GF-D8 (cell line): ENCODE measurements at places on chromosomes 1 and 21.
A peak's percentile ranks its signal among the peaks of the same experiment; 100 is the strongest.

DNA sequence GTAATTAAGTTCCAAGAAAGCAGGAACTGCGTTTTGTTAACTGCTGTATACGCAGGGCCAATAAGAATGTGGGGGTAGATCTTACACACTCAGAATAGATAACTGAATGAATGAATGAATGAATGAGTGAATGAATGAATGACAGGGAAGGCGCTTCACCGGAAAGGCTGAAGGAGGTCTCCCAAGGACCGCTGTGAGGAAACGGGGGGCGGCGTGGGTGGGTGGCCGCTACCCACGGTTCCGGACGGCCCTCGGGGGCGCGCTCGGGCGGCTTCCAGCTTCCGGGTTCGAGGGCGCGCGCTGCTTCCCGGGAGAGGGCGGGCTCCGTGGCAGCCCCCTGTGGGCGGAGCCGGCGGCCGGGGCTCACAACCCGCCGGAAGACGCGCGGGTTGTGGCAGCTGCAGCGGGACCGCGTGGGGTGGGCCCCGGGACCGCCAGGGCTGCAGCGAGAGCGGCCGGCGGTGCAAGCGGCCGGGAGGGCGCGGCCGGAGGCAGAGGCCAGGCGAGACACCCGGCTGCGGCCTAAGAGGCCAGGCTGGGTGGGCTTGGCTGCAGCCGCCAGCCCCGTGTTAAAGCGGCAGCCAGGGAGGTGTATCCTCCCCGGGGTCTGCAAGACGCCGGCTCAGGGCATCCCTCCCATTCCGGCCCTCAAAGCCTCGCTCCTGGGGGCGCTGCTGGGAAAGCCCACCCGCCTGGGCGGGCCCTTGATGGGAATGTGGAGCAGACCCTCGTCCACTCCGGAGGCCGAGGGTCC lies at the start of gene ZFP69:
Gene ZFP69, plus strand, starts transcription at position 367 of the 754 bp plus-strand sequence. CDS start 2,072 bp downstream, outside the sequence.
- DNase-seq: peak; percentile 32

GRCh38 chr1:183543619-183544204 lies 46.5 kb downstream of the NCF2 start:
- peak; percentile 20 for DNase-seq

GRCh38 chr1:15851210-15852035 lies 3.9 kb downstream of the SPEN start:
- no peak for DNase-seq

DNA sequence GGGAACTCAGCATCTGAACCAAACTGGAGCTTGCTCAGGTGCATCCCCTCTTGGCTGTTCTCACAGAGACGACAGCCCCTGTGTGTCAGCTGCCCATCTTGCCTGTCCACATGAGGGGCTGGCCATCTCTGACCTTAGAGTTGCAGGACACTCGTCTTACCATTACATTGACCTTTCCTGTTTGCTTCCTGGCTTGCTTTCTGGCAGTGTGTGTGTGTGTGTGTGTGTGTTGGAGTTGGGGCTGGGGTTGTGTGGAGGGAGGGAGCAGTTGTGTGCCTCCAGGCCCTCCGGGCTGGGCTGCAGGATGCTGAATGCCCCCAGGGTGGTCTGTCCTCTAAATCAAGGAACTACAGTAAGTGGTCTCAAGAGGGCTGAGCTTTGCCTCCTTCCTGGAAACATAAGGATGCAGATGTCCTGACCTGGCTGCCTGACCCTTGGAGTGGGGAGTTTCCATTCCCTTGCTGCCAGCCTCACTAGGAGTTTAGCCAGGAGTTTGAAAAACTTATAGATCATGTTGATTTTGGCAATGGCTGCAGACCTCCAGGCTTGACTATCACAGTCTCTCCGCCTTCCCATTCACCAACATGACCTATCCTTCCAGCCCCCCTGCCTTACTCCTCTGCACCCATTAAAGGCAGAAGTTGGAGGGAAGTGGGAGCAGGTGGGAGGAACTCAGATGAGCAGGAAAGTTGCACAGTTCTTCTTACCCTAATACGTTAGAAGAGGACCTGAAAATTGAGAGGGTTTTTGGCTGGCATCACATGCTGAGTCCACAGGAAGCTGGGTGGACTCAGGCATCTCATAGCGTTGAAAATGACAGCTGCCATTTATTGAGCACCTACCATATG lies 19.0 kb downstream of the RASSF5 start:
- no peak for DNase-seq

- no peak for DNase-seq
Observed at GRCh38 chr1:111195002-111195684, 5.3 kb downstream of the DENND2D start.

DNA sequence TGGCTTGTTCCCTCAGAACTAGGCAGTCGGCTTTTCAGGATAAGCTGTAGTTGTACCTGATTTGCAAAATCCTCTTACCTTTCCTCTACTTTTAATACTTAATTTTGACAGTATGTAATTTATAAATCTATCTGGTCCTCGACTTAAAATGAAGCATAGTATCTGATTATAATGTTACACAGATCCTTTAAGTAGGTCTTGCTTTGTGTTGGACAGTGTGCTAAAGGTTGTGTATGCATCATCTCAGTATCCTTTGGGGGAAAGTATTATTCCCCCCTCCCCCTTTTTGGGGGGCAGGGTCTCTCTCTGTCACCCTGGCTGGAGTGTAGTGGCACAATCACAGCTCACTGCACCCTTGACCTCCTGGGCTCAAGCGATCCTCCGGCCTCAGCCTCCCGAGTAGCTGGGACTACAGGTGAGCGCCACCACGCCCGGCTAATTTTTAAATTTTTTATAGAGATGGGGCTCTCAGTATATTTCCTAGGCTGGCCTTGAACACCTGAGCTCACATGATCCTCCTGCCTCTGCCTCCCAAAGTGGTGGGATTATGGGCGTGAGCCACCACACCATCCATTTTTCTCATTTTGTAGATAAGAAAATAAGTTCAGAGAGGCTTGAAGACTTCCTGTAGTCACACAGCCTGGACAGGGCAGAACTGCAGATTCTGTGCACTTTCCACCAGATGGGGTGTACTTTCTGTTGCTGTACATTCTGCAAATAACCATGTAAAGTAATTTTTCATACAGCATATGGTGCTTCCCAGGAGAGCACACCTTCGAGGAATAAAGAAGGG lies 791 bp upstream of the STX6 start:
- no peak for DNase-seq

- no peak for DNase-seq
Observed at GRCh38 chr1:216788671-216789070, 65.4 kb upstream of the ESRRG start.

DNA sequence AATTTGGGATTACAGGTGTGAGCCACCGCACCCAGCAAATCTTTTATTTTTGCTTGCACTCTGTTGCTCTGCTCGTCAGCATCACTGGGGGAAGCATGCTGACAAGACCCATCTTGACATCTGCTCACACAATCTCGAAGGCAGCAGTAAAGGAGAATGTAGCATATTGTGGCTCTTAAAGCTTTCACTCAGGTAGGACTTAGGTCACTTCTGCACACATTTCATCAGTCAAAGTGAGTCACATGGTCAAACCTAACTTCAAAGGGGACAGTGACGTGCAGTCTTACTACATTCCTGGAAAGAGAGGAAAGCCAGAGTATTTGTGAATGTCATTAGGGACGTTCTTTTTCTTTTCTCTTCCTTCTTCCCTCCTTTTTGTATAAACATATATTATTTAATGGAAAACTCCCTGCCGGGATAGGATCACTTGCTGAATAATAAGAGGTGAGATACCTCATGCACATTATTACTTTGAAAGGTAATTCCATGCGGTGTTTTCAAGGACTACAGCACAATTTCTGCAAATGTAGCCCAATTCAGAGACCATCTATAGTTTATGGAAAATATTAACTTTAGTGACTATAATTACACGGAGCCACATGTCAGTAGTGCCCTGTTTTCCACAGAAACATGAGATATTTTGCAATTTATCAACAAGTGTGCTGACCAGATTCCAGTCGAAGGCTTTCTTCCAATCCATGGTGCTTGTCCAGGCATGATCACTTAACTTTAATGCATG lies 19.3 kb upstream of the ACBD6 start:
- no peak for DNase-seq

DNA sequence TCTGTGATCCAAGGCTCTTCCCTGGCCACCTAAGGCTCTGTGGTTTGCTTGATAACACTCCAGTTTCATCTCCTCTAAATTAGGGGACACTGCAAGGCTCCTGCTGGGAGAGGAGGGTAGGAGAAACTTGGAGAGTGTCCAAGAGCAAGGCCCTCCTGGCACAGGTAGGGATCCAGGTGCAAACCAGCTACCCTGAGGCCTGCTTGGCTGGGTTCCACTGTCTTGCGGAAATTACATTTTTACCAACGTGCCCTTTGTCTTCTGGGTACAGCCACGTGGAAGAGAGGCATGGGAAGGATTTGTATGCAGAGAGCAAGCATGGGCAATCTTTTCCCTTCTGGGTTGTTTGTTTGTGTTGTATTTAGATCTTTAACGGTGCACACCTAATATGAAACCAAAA lies 132.5 kb downstream of the PRDM2 start:
- DNase-seq: no peak

DNA sequence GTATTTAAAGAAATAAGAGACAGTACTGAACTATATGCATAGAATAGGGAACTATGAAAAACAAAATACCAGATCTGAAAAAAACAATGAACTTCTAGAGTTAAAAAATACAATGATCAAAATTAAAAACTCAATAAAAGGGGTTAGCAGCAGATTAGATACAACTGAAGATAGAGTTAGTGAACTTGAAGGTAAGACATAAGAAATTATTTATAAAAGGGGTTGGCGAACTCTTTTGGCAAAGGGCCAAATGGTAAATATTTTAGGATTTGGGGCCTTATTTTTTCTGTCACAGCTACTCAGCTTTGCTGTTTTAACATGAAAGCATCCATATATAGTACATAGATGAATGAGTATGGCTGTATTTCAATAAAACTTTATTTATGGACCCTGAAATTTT lies 111.4 kb downstream of the ST3GAL3 start:
- no peak for DNase-seq

DNA sequence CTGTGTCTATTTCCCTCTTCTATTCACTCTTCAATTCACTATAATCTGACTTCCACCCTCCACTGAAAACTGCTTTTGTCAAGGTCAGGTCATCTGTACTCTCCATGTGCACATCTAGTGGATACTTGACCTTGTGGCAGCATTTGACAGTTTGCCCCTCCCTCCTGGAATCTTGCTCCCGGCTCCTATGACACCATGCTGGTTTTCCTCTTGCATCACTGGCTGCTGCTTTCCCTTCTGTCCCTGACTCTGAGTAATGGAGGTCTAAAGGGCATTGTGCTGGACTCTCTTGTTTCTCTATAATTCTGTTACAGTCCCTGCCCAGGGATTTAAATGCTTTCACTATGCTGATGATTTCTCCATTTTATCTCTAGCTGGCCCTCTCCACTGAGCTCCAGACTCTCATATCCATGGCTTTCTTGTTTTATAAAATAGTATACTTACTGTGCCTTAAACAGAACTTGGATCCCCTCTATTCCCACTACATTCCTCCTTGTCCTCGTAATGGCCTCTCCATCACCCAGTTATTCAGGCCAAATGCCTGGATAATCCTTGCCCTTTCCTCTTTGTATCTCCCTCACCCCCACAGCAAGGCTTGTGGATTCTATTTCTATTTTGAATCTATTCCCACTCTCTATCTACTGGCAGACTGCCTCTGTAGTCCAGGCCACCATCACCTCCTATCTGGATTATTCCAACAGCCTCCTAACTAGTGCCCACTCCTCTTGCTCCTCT lies 36.8 kb upstream of the PODN start:
- DNase-seq: no peak

DNA sequence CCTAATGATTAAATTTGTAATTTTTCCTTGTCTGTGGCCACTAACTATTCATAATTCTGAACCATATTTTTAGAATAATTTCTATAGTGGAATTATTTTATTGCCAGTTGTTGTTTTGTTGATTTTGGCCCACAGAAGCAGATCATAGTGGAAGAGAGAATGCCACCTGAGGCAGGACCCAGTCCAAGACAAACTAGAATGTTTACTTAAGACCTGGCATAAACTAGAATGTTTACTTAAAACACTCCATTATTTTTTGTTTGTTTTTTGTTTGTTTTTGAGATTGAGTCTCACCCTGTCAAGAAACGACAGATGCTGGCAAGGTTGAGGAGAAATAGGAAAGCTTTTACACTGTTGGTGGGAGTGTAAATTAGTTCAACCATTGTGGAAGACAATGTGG lies 310.2 kb downstream of the MRPL39 start:
- DNase-seq: no peak

DNA sequence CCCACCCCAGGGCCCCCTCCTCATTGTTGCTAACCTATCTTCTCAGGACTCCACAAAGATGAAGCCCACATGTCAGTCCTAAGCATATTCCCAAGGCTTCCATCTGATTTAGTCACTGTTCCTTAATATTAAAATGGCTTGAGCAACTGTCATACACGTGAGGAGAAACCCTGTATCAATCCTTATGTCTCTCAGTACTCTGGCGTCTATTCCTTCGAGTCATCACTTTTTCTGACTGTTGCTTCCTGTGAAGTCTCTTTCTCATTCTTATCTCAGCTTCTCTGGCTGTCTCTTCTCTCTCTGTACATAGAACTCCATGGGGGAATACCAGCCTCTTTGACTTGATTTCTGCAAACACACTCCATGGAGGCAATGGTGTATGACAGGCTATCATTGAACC lies 98.4 kb downstream of the C4BPA start:
- DNase-seq: no peak

DNA sequence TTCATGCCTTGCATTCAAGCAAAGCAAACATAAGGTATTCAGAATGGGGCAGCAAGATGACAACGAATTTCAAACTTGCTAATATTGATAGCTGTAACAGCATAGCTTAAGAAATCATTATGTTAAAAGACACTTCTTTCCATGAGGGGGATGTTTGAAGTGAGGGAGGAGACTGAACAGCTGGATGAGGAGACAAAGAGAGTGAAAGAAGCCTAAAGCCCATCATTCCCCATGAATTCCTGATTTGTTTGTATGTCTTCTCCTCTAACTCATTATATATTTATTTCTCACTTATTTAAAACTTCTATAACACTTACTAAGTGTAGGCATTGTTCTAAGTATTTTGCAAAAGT lies 125.2 kb upstream of the PBX1 start:
- DNase-seq: no peak

DNA sequence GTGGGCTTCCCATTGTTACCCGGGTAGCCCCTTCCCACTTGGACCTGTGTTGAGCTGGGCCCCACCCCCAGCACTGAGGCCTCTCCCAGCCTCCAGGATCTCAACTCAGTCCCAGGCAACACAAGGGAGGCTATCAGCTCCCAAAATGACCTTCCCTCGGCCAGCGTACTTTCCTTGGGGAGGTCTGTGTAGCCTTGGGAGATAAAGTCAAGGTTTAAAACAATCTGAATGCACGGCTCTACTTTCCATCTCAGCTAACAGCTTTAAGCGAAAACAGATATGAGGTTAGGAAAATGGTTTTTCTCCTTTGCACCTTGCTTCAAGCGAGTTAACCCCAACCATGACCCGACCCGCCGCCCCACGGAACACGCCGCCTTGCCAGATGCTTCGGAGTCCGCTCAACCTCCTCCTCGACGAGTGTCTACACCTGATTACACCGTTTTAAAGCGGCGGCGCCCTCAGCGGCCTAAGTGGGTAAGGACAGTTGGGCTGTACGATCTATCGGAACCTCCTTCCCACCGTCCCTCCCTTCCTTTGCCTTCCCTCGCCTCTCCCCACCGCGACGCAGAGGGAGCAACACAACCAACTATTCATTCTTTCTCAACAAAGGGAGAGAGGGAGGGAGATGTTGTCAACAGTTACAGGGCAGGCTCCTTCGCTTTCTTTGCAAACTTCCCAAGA lies 1.1 kb downstream of the BCAR3 start:
- no peak for DNase-seq
